Uterus (tissue), 4 donors: ENCODE measurements at places on chromosomes 13 and 19. TPM values are rescaled to one million over a fixed set of nuclear protein-coding genes. Genes with fewer than 3 reads are reported as not detected.

- H3K4me1 ChIP-seq, result no peaks in the 10 kb centered on the region
- no peaks in the 10 kb centered on the region for H3K27me3 ChIP-seq
- no peak for DNase-seq
- H3K36me3 ChIP-seq, result no peaks in the 10 kb centered on the region
- H3K4me3 ChIP-seq, result no peak overlapping the region
- H3K27ac ChIP-seq, result no peak overlapping the region
Measured at GRCh38 chr13:114264886-114265611, 16.4 kb upstream of the UPF3A start.

- H3K4me3 ChIP-seq, result no peak overlapping the region
- no peaks in the 10 kb centered on the region for H3K36me3 ChIP-seq
Measured at GRCh38 chr13:99015606-99016490, 38.0 kb upstream of the DOCK9 start.

DNA sequence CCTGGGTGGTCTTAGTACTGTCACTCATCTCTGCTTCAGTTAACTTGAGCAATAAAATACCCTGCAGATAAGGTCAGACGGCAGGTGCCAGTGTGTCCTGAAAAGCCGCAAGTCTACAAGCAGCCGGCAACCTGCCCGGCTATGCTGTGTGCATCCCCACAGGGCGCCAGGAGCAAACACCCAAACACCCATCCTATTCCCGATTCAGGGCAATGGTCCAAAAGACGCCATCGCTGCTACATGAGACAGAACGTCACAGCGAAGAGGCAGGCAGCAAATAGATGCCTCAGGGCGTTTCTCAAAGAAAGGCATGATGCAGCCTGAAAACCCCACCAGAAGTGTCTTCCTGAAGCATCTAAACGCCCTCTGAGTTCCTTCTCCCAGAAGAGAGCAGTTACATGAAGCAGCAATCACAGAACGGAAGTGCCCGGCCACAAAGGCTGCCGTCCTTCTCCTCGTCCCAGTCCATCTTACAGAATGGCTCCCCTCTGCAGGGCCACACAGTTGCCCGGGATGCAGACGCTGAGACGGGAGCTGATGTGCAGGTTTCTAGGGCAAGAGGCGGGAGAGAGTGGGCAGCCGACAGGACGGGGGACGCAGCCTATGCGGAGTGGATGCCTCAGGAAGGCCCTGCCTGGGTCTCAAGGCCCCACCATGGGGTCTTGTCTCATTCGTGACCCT is 35.1 kb downstream of the RASA3 start:
- peak; percentile 13 for DNase-seq
- H3K36me3 ChIP-seq, result no peaks in the 10 kb centered on the region
- peaks cover 3% of the 10 kb centered on the region for H3K4me1 ChIP-seq
- H3K27me3 ChIP-seq, result no peaks in the 10 kb centered on the region

- no peaks in the 10 kb centered on the region for H3K36me3 ChIP-seq
- H3K4me3 ChIP-seq, result no peak overlapping the region
- H3K27ac ChIP-seq, result peak overlapping the region; percentile 2
- no peaks in the 10 kb centered on the region for H3K4me1 ChIP-seq
- no peaks in the 10 kb centered on the region for H3K27me3 ChIP-seq
Measured at GRCh38 chr19:1221904-1222255, 15.9 kb downstream of the CBARP start.

Gene FAM216B
- total RNA-seq, result not detected

Gene TBXA2R
- total RNA-seq, result not detected
